AG04449 (cell line): ENCODE measurements at places on chromosomes 3 and 15.

GRCh38 chr3:100082714-100083113, 31.6 kb downstream of the FILIP1L start:
- DNase-seq = no peak

- peak; percentile 84 for DNase-seq
These were observed 65.6 kb downstream of the SYNPR start for GRCh38 chr3:63343674-63344073.

DNA sequence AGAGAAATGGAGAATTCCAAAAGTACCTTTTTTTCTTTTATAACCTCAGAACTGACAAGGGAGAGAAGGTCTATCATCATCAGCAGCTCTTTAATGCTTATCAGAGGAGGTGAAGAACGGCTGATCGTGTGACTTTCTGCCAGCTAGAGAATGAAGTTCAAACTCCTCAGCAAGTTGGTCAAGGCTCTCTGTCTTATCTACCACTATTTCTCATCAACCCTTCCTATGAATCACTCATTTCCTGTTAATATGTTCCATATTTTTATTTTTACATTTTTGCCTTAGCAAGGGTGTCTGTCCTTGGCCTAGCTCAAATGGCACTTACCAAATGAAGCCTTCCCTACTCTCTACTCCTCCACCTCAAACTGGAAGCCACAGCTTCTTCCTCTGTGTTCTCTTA, 73.1 kb upstream of the TSPAN3 start:
- DNase-seq = peak; percentile 12

GRCh38 chr3:120780977-120781376, 38.4 kb downstream of the GTF2E1 start:
- DNase-seq = no peak

- DNase-seq = no peak
These were observed 108.3 kb downstream of the LRIG1 start for GRCh38 chr3:66392512-66392911.

- no peak for DNase-seq
These were observed 1042.0 kb downstream of the ROBO1 start for GRCh38 chr3:78725703-78726246.

DNA sequence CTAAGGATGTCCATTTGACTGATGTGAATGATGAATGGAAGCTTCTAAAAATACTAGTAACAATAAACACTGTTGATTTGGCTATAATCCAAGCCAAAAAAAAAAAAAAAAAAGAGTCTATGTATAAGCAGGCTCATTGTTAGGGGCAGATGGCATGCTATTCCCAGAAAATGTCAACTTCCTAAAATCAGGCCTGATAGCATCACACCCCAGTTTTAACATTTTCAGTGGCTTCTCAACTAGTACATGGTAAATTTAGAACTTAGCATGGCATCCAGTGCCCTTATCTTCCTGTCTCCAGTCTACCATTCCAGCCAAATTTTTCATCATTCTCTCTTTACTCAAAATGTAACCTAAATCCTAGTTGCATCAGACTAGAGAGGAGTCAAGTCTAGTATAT, 288.2 kb upstream of the ZNF385D start:
- DNase-seq = no peak

DNA sequence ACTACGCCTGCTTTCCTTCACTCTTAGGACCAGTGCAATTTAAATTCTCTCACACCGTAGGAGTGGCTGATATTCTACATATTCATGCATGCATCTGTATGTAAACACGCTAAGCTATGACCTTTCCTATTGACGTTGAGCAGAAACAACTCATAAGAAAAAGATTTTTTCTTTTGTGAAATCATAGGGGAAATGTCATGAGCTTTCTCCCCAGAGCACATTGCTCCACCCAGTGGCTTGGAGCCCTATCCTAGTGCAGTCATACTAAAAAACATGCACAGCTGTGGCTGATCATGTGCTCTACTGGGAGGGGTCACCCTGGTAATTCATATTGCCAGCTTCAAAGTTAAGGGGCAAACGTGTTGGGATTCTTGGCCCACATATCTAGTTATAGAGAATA, 1.8 kb upstream of the MESD start:
- no peak for DNase-seq

- no peak for DNase-seq
These were observed 57.6 kb downstream of the CD86 start for GRCh38 chr3:122112754-122113153.

DNA sequence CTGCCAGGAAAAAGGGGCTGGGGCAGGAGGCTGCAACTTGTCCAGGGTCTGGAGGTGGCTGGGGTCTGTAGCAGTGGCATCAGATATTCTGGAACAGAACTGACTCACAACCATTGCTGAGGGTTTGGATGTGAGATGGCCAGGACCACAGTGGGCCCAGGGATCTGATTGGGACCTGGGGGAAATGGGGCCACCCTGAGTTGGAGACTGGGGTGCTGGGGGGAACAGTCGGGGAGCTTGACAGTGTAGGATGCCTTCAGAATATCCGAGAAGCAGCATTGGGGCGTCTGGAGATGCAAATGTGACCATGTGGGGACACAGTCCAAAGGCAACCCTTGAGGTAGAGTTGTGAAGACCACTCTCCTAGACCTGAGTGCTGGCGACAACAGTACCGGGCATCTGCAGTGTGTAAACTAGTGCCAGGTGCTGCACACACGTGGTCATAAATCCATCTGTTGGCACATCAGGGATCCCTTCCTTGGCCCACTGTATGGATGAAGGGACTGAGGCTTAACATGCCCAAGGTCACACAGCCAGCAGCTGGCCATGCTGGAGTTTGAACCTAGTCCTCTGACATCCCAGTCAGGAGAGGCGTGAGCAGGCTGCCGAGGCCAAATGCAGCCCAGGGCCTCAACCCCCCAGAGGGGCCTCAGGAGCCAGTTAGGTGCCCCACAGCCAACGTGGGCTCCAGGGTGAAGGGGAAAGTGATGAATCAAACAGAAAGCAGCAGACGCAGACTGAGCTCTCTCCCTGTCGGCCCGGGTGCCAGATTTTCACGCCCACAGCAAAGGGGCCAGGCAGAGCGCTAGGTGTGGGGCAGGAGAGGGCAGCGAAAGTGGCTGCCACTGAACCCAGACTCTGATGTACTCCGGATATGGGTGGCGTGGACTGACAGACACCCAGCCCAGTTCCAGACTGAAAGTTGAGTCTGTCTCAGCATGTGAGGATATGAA, 18.8 kb downstream of the HEMK1 start:
- no peak for DNase-seq

- DNase-seq = no peak
These were observed 124.6 kb downstream of the ARRDC4 start for GRCh38 chr15:98085003-98085639.

- no peak for DNase-seq
These were observed 172.8 kb upstream of the HES1 start for GRCh38 chr3:193962986-193963685.

- DNase-seq = no peak
These were observed 193.1 kb downstream of the NR1D2 start for GRCh38 chr3:24137958-24138875.

DNA sequence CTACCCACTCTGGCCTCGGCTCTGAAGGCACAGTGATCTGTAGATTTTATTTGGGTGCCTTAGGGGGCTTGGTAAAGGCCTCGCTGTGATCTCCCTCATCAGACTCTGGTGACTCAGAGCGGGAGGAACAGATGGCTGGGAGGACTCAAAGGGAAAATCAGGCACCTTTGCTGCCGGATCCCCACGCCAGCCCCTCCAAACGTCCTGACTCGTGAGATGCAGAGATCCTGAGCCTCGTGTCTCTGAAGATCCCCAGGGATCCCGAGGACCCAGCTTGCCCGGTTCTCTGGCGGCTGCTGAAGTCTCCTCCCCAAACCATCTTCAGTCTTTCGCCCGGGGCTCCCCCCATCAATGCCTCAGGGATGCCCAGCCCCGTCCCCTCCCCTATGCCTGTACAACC, 32.8 kb downstream of the MUC20 start:
- DNase-seq = no peak

DNA sequence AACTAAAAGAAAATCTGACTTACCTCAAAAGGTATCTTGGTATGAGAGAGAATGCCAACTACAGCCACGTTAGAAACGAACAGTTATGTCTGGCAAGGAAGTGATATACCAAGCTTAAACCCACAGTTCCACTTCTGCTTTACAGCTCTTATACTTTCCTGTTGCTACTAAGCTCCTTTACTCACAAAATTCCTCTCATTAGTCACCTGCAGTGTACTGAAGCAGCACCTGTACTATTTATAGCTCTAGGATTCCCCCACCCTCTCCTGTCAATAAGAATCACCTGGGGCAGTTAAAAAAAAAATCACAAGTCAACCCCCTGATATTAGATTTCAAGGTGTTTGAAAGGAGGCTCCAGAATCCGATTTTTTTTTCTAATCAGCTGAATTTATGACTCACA, 2.9 kb upstream of the TMEM266 start:
- no peak for DNase-seq

- no peak for DNase-seq
These were observed 123.4 kb upstream of the ICE2 start for GRCh38 chr15:60602323-60602722.

GRCh38 chr3:160545504-160545871, 19.9 kb downstream of the KPNA4 start:
- DNase-seq = no peak

- no peak for DNase-seq
These were observed 47.7 kb downstream of the MORC1 start for GRCh38 chr3:109070211-109070610.

GRCh38 chr3:7950890-7951289, 550.7 kb upstream of the LMCD1 start:
- no peak for DNase-seq

GRCh38 chr3:132804498-132804897, 82.3 kb upstream of the NPHP3 start:
- no peak for DNase-seq

GRCh38 chr3:178302966-178303930, 233.0 kb upstream of the KCNMB2 start:
- no peak for DNase-seq

- DNase-seq = peak; percentile 56
These were observed 61.3 kb upstream of the ACKR4 start for GRCh38 chr3:132535575-132536441.
